ENCODE measurements at places on chromosomes 4 and X. TPM values are rescaled to one million over a fixed set of nuclear protein-coding genes. Genes with fewer than 3 reads are reported as not detected.

The GABRG1 gene
- polyA plus RNA-seq: not detected

The ANXA3 gene
- 61.1 TPM for polyA plus RNA-seq

The TMPRSS11E gene
- polyA plus RNA-seq: 0.33 TPM

The OPN1MW gene
- polyA plus RNA-seq: not detected

The ZNF157 gene
- not detected for polyA plus RNA-seq

The ZCCHC12 gene
- 0.09 TPM for polyA plus RNA-seq

The FBXW7 gene
- 10.7 TPM for polyA plus RNA-seq

The MTTP gene
- 0.05 TPM for polyA plus RNA-seq

The GPR173 gene
- 2.2 TPM for polyA plus RNA-seq

The CFAP47 gene
- polyA plus RNA-seq: 0.01 TPM

The PROM1 gene
- polyA plus RNA-seq: not detected

The H2BW2 gene
- not detected for polyA plus RNA-seq

The AIFM1 gene
- polyA plus RNA-seq: 24.5 TPM

The CT47A7 gene
- not detected for polyA plus RNA-seq

The PRPS1 gene
- 27.4 TPM for polyA plus RNA-seq

The SOWAHD gene
- polyA plus RNA-seq: 0.23 TPM

The RAB33B gene
- 4.7 TPM for polyA plus RNA-seq

The CCSER1 gene
- not detected for polyA plus RNA-seq

The CENPVL3 gene
- not detected for polyA plus RNA-seq

Data from adipose tissue (tissue), 3 donors.